ENCODE measurements at places on chromosomes 11 and 22.

DNA sequence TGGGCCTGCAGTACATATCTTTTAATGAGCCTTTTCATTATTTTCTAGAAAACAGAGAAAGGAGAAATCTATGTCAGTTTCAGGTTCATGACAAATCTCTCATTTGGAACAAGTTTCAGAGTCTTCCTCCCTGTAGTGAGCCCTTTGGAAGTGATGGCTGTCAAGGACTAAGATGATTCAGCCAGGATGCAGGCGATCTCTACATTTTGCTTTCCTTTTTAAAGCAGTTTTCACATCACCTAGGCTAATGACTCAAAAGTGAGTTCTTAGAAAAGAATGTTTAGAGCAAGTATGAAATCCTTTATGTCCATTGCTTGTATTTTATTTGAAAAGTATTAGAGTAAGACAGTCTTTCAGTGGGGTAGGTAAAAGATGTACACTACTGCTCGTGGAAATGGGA, 130.1 kb downstream of the TRPC6 start:
- no peak for DNase-seq

GRCh38 chr11:77055101-77055561, 11.6 kb upstream of the CAPN5 start:
- DNase-seq = no peak

DNA sequence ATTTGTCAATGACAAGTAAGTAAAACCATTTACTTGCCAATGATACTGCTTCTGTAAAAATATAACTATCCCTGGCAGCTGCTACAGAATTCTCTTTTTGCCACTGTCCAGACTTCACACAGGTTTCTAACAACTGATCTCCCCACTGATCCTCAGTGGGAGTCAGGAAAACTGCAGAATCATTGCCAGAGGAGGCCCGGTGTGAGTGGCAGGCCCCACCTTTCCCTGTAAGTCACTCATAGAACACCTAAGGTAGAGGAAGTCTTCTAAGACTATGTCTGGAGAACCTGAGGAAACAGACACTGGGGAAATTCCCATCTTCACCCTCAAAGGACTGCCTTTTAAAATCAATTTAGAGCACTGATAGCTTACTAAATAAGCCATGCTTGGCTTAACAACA, 66.3 kb downstream of the ZC3H12C start:
- DNase-seq = no peak

GRCh38 chr11:117946842-117947526, 17.8 kb upstream of the TMPRSS13 start:
- DNase-seq = peak; percentile 76

- no peak for DNase-seq
Measured at GRCh38 chr11:120674542-120674941, 163.0 kb downstream of the GRIK4 start.

GRCh38 chr11:63961608-63962412, 12.6 kb upstream of the COX8A start:
- DNase-seq = no peak

DNA sequence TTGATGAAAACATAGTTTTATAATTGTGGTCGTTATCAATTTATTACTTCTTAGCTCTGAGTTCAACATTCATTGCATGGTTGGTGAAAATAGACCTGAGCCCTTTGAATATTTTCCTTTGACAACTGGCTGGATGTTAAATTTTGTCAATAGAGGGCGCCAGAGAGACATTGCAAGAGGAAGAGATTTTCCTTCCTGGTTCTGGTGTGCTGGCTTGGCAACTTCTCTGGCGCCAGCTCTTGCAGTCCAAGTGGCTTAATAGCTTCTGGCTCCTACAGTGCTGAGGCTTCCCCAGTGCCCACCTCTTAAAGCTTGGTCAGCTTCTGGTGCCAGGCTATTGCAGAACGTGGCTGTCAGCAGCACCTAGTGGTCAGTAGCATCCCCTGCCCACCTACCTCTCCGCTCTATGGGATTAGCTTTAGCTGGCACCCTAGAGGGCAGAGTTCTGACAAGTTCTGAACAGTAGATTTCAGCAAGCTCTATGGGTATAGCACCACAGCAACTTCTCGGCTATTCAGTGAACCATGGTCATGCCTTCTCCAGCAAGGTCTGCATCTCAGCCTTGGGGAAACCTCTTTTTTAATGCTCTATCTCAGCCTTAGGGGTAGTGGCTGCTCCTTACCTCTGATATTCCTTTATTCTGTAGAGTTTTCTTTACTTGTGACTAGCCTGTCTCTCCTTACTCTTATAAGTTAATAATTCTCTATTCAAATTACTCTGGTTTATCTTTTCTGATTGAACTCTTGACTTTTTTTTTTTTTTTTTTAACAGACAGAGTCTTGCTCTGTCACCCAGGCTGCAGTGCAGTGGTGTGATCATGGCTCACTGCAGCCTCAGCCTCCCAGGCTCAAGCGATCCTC, 59.4 kb downstream of the ACER3 start:
- peak; percentile 45 for DNase-seq

- DNase-seq = no peak
Measured at GRCh38 chr11:57937431-57937830, 86.2 kb upstream of the OR9Q1 start.

DNA sequence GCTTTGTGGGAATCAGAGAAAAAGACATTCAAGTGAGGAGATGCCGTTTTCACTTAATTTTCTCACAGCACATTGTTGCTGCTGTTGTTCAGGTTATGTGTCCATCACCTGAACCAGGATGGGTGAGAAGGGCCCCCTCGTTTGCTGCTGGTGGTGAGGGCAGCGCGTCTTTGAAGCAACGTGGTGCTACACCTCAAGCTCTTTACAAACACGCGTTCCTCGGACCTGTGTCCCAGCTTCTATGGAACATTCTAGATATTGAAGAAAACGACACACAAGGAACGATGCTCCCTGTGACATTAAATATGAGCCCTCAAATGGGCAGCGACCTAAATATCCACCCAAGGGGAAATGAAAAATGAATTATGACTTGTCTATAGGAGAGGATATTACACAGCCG, 418.6 kb downstream of the MN1 start:
- no peak for DNase-seq

- DNase-seq = no peak
Measured at GRCh38 chr11:79762279-79762921, 321.6 kb upstream of the TENM4 start.

- no peak for DNase-seq
Measured at GRCh38 chr11:86671531-86672006, 847 bp downstream of the ME3 start.

DNA sequence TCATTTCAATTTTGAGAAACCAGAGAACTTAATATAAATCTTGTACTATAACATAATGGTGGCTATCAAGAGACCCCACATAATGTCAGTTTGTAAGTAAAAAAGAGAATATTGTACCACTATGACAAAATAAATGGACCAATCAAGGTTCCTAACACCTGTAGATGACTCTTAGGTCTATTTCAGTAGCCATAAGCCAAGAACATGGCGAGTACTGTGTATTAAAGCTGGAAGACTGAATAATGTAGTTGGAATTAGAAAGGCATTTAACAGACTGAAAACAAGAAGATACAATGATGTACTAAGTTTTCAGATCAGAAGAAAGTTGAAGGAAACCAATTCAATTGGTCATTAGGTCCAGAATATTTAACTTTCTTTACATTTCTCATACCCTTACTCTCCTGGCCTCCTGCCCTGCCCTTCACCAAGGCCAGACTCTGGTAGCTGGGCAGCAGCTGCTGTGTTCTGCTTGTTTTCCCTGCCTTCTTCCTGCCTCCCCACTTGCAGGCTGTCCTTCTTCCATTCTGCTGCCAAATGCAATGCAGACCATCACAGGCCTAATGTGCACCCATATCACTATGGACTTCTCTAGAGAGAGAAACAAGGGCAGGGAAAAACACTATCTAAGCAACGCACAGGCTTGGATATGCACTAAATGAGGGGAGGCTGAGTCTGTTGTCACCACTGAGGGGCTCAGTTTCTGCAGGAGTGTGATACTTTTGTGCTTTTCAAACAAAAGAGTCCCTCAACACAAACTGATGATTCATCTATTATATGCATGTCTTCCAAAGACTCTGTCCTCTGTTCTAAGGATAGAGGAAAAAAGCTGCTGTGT, 60.1 kb downstream of the RAB30 start:
- no peak for DNase-seq

DNA sequence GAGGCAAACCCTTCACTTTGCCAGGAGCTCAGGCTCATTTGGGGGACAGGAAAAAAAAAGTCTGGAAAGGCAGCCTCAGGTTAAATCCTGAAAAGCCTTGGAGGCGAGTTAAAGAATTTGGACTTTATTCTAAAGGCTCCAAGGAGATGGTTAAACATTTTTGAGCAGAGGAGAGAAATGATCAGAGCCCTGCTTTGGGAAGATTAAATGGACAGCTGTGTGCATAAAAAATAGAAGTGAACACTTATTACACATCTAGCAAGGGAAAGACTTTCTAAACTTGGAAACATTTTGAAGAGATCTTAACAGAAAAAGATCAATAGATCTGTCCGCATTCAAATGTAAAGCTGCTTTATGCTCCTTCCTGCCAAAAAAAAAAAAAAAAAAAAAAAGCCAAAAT, 8.4 kb upstream of the RAB3IL1 start:
- DNase-seq = no peak

Data from pulmonary artery endothelial cell (primary cell).